Activated CD4-positive, alpha-beta T cell treated with anti-CD3 and anti-CD28 coated beads, Interleukin-2, amount 10 ng/mL, durations not matched to agents 24 days and 14 days (primary cell): ENCODE measurements at places on chromosomes 3 and 15. TPM values are rescaled to one million over a fixed set of nuclear protein-coding genes. Genes with fewer than 3 reads are reported as not detected.

- DNase-seq: peak; percentile 81
These were observed 5.3 kb downstream of the TUBGCP4 start for GRCh38 chr15:43376017-43376705.

DNA sequence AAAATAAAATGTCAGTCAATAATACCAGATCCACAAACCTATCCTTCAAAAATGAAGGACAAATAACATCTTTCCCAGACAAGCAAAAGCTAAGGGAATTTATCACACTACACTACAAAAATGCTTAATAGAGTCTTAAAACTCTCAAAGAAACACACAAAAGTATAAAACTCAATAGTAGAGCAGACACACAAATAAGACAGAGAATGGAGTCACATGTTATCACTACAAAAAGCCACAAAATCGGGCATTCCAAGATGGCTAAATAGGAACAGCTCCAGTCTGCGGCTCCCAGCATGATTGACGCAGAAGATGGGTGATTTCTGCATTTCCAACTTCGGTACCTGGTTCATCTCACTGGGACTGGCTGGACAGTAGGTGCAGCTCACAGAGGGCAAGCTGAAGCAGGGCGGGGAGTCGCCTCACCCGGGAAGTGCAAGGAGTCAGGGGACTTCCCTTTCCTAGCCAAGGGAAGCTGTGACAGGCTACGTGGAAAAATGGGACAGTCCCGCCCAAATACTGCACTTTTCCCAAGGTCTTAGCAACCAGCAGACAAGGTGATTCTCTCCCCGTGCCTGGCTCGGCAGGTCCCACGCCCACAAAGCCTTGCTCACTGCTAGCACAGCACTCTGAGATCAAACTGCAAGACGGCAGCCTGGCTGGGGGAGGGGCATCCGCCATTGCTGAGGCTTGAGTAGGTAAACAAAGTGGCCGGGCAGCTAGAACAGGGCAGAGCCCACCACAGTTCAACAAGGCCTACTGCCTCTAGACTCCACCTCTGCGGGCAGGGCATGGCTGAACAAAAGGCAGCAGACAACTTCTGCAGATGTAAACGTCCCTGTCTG lies 46.3 kb downstream of the SENP7 start:
- DNase-seq: peak; percentile 80

GOLGA6A gene
- total RNA-seq: not detected in 2 replicates

UBE3A gene
- 110 and 116 TPM in 2 replicates for total RNA-seq

CD80 gene
- 12.5 and 13.0 TPM in 2 replicates for total RNA-seq

GRCh38 chr15:101004986-101005747 lies 86.0 kb downstream of the LRRK1 start:
- DNase-seq: no peak

BMF gene
- 8.4 and 9.1 TPM in 2 replicates for total RNA-seq

GRCh38 chr15:67839929-67840748 lies at the start of gene RNU6-1:
RNU6-1 (minus strand) TSS chr15:67840045.
- peak; percentile 99 for DNase-seq

DNA sequence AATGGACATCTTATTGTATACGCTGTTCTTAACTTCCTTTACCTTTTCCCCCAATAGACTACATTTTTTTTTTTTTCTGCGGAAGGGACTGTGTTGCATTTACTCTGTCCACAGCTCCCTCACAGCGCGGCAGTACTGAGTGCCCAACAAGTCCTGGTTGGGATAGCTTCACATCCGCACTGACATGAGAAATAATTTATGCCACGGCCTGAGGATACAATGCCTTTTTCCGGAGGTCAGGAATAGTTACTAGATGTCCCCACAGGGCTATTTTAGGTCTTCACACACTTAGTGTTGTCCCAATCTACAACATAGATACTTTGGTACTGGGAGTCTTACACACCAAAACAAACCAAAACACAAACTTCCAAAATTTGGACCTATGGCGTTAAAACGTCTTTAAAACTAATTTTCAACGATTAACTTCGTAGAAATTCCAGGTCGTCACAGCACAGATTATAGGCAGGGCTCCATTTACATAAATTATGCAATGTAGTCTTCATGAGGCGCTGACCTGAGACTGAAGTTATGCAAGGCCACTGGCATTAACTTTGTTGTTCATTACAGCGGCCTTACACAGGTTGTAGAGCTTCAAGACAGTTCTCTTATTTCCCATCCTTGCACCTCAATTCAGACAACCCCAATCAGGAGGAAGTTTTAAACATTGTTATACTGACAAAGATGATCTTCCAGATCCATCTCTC lies 989 bp upstream of the PPIB start:
- DNase-seq: peak; percentile 74

DAZL gene
- total RNA-seq: 0.07 and 0.19 TPM in 2 replicates

- DNase-seq: no peak
These were observed 77.9 kb upstream of the ARHGEF3 start for GRCh38 chr3:56879436-56880215.

- DNase-seq: no peak
These were observed 76.8 kb downstream of the VGLL4 start for GRCh38 chr3:11566916-11567315.

GRCh38 chr15:44729408-44730127 lies 6.8 kb upstream of the TRIM69 start:
- peak; percentile 56 for DNase-seq

MOBP gene
- not detected in 2 replicates for total RNA-seq

HTR3E gene
- not detected in 2 replicates for total RNA-seq

DNA sequence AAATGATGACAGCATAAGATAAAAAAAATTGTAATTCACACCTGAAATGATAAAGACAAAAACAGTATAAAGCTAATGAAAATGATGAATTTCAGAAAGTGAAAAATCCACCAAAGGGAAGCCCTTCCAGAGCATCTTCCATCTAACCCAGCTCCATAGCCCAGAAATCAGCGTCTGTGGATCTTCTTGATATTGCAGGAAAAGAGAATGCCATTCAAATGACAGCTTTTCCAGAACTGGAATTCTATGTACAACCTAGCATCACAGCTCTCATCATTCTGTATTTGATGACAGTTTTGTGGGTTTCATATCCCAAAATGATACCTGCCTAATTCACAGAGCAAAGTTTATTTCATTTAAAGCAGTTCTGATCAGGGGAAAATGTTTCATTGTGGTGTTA lies 267.3 kb downstream of the FHIT start:
- DNase-seq: no peak

ACOX2 gene
- not detected in 2 replicates for total RNA-seq

TRAIP gene
- 27.1 and 30.4 TPM in 2 replicates for total RNA-seq

CCDC39 gene
- total RNA-seq: not detected in 2 replicates

- no peak for DNase-seq
These were observed 6.9 kb upstream of the MST1R start for GRCh38 chr3:49910409-49911123.

GRCh38 chr3:119690043-119690656 lies 12.7 kb upstream of the CFAP91 start:
- DNase-seq: no peak

LRTM1 gene
- total RNA-seq: not detected in 2 replicates

DNA sequence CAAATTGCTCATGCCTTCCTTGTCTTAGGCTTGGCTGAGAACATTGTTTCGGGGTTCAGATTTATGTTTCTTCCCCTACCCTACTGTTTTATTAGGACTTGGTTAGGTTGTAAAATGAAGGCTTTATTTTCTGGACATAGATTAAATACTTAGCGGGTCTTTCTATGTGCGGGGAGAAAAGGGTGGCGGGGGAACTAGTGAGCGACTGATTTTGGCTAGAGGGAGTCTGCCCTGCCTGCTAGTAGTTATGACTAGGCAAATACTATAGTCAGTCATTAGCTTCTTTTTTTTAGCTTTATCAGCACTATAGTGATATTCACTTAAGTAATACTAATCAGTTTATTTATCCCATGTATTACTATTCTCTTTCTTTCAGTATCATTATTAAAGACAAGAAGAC lies 3.6 kb downstream of the CADM2 start:
- DNase-seq: no peak

UBA7 gene
- 91.7 and 93.6 TPM in 2 replicates for total RNA-seq

- peak; percentile 89 for DNase-seq
These were observed 2.6 kb upstream of the CEMIP start for GRCh38 chr15:80776420-80777045.

DNA sequence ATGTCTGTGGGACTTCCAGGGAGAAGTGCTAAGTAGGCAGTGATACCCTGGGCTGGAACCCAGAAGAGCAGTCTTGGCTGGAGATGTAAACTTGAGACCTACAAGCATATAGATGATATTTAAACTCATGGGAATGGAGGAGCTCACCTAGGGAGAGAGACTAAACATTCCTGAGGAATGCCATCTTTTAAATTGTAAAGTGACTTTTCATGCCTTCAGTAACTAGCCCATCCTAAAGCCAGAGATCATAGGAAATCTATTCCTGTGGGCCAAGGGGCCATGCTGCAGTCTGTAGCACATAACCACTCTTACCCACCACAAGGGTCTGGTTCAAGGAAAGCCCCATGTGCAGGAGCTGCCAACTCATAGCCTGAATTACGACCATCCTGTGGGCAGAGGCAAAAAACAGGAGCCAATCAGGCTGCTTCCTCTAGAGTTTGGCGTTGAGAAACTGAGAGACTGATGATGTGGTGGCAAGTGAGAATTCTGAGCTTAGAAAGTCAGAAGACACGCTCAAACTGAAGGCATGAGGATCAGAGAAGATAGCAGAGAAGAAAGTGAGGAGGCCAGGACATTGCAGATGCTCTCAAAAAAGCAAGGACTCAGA lies 37.5 kb downstream of the CTDSPL start:
- DNase-seq: no peak

RTP3 gene
- not detected in 2 replicates for total RNA-seq

DNA sequence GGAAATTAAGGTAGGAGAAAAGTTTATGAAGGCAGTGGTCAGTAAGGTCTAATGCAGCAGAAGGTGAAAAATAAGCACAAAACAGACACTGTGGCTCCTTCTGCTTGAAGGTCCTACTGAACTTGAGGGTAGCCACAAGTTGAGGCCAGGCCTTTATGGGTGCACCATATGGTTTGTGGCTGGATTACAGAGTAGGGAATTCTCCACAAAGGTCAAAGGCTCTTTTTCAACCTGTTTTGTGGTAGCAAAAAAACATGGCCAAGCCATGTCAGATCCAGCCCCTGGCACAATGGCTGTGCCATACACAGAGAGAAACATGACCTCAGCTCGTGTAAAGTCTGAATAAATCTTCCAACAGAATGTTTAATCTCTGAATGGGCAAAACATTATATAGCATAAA lies 214.0 kb downstream of the SATB1 start:
- DNase-seq: no peak

SQOR gene
- 103 and 108 TPM in 2 replicates for total RNA-seq

ATP8B4 gene
- 29.9 and 38.5 TPM in 2 replicates for total RNA-seq

- no peak for DNase-seq
These were observed 2.1 kb downstream of the MYD88 start for GRCh38 chr3:38140326-38141172.

DNA sequence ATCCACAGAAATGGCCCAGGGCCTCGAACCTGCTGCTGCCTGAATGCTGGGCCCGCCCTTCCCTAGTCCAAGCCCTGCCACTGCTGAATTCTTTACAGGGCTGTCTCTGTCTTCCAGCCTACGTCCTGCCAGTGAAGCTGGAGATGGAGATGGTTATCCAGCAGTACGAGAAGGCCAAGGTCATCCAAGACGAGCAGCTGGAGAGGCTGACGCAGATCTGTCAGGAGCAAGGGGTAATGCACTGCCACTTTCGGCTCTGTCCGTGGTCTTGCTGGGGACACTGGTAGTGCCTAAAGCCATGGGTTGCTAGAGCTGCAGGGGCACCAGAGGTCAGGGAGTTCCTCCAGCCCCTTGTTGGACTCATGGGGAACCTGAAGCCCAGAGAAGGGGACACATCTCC lies 115.7 kb downstream of the TMEM266 start:
- DNase-seq: no peak

GRCh38 chr3:172135185-172135584 lies 95.8 kb downstream of the FNDC3B start:
- no peak for DNase-seq

GRCh38 chr3:172227340-172228035 lies 188.1 kb downstream of the FNDC3B start:
- no peak for DNase-seq

TGM4 gene
- total RNA-seq: not detected in 2 replicates

- DNase-seq: no peak
These were observed 6.1 kb downstream of the WNT7A start for GRCh38 chr3:13873818-13874217.

PLS1 gene
- total RNA-seq: 4.6 TPM in 2 replicates

DNA sequence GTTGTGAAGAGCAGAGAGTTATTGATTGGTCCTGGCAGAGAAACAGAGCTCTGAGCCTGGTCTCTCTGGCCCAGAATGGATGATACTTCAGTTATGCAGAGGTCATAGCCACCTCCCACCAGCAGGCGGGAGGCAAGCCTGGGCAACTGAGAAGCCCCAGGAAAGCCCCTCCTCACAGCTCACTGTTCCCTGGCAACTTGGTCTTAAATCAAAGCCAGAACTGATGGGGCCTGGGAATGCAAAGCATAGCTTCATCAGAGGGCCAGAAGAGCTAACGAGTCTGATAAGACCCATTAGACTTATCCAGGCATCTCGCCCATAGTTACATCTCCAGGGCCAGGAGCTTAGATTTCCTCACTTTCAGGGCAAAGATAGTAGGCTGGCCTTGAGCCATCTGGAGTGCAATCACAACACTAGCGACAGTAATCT lies 5.5 kb upstream of the COLQ start:
- no peak for DNase-seq

SI gene
- not detected in 2 replicates for total RNA-seq

DNA sequence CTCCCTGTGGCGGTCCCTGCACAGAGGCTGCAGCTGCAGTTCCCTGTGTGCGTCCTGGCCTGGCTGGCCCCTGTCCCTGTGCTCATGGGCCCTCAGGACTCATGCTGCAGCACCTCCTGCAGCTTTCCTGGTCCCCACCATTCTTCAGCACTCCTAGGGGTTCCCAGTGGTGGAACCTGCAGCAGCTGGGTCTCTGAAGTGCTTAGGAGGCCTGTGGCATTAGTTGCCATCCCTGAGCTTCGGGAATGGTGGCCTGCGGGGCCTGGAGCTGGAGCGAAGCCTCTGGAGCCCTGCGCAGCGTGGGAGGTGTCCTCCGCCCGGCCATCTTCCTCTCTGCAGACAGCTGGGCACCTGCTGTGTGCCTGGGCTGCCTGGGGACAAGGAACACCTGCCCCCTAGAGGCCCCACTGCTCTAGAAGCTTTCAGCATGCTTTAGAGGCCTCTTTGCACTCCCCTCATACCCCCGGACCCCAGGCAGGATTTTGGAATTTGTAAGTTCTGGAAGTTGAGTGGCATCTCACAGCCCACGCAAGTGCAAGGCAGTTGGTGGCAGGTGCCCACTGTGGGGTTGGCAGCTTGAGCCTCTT lies 13.1 kb downstream of the PLXNA1 start:
- DNase-seq: no peak
